ENCODE measurements at places on chromosomes 7 and 10. TPM values are rescaled to one million over a fixed set of nuclear protein-coding genes. Genes with fewer than 3 reads are reported as not detected.

DNA sequence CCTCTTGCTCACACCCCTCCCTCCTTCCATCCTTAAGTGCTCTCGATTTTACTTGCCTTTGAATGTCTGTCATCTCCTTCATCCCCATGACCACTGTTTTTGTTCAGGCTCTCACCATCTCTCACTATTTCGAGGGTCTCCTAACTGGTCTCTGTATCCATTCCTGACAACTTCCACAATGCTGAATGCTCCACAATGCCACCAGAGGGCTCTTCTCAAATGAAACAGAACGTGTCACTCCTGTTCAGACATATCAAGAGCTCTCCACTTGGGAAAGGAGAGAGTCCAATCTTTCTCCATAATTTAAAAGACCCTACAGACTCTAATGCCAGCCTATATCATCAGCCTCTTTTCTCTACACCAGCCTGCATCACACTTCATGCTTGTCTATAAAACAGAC, 9.0 kb upstream of the SLC13A1 start:
- no peak for DNase-seq

DNA sequence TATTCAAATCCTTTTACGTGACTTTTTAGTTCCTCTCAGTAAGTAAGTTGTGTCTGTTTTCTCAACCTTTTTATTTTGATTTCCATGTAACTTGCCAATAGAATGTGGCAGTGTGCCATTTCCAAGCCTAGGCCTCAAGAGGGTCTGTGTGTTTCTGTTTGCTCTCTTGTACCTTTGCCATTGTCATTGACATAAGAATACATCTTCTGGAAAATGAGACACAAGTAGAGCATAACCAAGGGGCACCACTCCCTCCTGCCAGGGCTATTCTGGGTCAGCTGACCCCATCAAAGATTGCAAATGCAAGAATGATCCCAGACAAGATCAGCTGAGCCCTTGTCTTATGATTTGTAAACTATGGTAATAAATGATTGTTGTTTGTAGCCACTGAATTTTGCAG, 524.0 kb downstream of the IPMK start:
- no peak for DNase-seq

ERVW-1 gene
- polyA plus RNA-seq = 1.4 TPM

GRCh38 chr7:76357475-76358010, 1.2 kb downstream of the YWHAG start:
- DNase-seq = no peak

All from forelimb muscle (tissue), 1 donor.